ENCODE measurements at places on chromosomes 13 and 19.

DNA sequence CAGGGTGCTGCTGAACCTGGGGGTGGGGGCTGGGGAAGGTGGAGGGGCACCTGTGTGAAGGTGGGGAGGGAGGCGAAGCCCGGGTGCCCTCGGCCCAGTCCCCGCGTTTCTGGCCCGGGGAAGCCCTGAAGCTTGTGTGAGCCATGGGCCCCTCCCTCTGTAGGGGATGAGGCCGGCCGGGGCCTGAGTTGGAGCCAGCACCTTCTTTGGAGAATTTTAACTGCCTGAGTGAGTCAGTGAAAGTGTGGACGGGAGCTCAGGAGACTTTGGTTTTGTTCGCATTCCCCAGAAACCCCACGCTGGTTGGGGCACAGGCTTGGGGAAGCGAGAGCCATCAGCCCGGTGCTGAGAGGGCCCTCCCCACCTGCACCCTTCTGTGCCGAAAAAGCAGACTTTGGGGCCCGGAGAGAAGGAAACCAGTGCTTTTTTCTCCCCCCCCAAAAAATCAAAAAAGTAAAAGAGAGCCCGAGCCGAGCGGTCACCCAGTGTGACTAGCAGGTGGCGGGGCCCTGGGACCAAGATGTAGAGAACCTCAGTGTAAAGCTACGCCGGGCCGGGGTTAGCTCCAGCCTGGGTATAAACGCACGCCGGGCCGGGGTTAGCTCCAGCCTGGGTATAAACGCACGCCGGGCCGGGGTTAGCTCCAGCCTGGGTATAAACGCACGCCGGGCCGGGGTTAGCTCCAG lies 45.1 kb downstream of the TMEM255B start:
- DNase-seq: no peak

DNA sequence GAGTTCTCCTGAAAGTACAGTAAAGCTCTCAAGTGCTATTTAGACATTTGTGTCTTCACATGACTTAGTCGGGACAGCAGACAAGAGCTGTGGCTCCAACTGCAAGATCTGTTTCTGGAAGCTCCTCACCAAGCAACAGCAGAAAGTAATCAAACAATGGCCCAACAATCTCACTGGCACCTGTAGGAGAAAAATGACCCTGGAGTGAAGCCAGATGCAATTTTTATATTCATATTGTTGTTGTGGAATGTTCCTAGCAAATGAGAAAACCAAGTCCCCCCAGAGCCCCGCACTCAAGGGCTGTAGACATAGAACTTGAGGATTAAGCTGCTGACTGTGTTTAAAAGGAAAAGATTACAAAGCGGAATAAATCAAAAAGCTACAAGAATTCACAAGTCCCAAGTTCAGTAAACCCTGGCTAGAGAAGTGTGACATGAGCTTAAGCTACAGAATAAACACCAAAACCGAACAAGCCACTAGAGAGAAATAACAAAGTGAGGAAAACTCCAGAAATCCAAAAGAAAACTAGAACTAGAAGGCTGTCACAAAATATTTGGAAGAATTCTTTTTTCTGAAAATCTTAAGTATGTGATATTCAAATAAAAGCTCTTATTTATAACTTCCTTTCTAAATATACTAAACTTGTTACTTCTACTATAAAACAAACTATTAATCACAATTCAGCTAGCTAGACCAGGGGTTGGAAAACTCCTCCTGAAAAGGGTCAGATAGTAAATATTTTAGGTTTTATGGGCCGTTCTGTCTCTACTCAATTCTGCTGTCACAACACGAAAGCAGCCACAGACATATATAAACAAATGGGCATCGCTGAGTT lies 454.5 kb downstream of the SUCLA2 start:
- no peak for DNase-seq

DNA sequence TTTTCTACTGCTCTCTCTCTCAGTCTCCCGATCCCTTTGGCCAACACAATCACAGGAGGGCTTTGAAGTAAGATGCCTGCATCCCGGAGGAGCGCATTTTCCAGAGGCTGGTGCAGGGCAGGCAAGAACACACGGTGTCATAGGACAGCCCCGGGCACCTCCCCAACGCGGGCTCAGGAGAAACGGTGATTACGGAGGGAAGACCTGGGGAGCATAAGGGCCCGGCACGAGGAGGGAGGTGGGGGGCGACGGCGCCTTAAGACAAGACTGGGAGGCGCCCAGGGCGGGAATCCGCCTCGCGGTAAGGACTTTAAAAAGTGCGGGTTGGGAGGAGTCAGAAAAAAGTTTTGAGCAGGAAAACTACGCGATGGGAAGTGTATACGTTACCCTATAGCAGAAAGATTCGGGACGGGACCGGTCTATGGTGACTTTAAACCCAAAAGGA lies 18.7 kb upstream of the ZNF888 start:
- peak; percentile 8 for DNase-seq

- DNase-seq: no peak
These were observed 26.2 kb downstream of the INSR start for GRCh38 chr19:7267792-7268704.

- DNase-seq: no peak
These were observed 23.2 kb upstream of the GTF3A start for GRCh38 chr13:27401210-27401609.

DNA sequence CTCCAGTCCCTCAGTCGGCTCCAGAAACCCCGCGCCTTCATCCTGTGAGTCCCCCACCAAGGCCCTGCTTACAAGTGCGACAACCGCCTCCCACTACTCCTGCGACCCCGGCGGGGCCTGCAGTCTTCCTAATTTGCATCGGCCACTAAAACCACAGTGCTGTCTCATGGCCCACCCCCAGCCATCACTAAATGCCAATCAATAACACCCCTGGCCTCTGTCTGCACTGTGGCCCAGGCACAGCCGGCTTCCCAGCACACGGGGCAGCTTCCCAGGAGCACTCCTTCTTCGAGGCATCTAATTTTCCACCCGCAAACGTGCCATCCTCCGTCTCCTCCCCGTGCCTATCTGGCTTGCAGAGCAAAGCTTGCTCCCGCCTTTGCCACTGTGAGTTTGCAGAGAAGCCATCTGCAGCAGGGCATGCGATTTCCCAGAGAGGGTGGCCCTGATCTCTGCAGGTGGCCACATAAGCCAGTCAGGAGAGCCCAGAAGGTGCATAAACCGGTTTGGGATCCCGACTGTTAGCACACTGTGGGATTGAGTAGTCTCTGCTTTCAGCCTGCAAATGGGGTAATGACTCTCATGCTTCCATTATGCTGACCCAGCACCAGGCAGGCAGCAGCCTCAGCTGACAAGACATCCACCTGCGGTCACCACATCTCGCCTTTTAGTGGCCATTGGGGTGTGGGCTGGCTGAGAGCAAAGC lies 34.0 kb upstream of the USE1 start:
- no peak for DNase-seq

GRCh38 chr13:93903909-93904308 lies 575.6 kb downstream of the DCT start:
- no peak for DNase-seq

DNA sequence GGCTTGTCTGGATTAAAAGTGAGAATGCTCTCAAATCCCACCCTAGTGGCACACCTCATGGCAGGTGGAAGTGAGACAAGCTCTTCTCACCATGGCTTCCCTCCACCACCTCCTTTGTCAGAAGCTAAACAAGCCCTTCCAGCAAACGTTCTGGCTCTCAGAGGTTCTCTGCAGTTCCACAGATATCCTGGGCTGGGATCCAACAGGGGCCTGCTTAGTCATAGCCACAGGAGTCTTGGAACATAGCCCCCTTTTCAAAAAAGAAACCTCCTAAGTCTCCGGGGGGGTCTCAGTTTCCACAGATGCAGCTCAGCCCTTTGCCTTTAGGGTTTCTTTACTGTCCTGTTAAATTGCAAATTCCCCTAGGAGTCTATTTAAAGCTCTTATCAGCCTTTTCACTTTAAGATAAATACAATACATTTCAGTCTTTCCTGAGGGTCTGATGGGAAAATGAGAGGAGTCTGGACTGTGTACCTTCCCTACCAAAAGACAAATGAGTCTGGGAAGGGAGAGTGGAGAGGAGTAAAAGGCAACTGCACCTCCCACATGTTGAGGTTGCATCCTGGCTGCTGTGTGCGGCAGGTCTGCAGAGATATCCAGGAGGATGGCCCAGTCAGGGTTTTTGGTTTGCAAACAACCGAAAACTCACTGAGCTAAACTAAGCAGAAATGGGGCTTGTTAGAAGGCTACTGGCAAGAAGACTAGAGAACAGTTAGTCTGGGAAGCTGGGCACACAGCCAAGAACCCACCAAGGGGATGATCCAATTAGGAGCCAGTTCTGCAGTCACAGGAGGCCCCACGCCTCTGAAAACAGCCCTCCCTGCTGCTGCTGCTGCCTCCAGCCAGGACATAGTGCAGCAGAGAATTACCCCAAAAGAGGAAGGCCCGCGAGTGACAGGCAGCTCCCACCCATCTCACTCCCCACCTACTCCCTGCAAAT lies 41.4 kb upstream of the SERP2 start:
- DNase-seq: no peak

DNA sequence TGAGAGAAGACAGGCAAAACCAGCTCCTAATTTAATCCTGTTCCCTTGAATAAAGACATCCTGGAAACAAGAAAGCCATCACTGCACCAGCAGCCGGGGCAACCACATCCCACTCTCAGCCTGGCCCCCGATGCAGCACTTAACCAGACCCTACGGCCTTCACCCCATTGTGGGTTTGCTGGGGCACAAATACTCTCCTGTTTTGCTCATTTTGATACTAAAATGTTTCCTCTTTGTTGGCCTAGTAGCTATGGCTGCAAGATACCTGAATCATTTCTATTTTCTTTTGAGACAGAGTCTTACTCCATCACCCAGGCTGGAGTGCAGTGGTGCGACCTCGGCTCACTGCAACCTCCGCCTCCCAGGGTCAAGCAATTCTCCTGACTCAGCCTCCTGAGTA lies 28.4 kb downstream of the ANKRD27 start:
- no peak for DNase-seq

DNA sequence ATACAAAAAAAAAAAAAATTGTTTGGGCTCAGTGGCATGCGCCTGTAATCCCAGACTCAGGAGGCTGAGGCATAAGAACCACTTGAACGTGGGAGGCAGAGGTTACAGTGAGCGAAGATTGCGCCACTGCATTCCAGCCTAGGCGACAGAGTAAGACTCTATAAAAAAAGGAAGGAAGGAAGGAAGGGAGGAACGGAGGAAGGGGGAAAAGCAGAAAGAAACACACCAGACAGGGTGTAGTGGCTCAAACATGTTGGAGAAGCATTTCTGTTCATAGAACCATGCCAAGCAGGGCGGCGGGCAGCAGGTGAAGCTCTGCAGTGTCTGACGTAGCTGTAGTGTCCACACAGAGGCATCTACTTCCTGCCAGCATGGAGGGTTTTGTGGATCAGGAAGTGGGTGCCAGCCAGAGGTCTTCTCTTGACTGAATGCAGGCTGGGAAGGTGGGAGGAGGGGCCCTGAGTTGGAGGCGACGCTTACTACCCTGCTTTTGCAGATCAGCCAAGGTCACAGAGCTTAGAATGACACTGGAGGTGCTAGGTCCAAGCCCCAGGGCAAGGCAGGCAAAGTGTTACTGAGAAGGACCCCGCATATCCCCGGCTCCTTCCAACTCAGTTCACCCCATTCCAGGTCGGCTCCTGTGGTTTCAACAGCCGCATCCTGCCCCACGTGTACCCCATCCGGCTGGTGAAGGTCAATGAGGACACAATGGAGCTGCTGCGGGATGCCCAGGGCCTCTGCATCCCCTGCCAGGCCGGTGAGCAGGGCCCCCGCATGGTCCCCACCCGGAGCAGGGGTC lies 11.6 kb upstream of the PGLS start:
- no peak for DNase-seq

DNA sequence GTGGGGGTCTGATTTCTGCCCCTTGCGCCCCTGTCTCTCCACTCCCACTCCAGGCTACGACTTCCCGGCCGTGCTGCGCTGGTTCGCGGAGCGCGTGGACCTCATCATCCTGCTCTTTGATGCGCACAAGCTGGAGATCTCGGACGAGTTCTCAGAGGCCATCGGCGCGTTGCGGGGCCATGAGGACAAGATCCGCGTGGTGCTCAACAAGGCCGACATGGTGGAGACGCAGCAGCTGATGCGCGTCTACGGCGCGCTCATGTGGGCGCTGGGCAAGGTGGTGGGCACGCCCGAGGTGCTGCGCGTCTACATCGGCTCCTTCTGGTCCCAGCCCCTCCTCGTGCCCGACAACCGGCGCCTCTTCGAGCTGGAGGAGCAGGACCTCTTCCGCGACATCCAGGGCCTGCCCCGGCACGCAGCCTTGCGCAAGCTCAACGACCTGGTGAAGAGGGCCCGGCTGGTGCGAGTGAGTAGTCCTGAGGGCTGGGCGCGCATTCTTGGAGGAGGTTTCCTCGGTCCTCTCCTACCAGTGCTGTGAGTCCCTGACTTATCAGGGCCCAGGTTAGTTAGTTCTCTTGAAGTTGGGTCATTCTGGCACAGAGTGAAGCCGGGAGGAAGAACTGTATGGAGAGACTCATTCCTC lies 12.7 kb downstream of the EHD2 start:
- no peak for DNase-seq

GRCh38 chr19:57558525-57558924 lies 1.1 kb downstream of the ZNF550 start:
- no peak for DNase-seq

- no peak for DNase-seq
These were observed 67.0 kb upstream of the STARD13 start for GRCh38 chr13:33352526-33352925.

DNA sequence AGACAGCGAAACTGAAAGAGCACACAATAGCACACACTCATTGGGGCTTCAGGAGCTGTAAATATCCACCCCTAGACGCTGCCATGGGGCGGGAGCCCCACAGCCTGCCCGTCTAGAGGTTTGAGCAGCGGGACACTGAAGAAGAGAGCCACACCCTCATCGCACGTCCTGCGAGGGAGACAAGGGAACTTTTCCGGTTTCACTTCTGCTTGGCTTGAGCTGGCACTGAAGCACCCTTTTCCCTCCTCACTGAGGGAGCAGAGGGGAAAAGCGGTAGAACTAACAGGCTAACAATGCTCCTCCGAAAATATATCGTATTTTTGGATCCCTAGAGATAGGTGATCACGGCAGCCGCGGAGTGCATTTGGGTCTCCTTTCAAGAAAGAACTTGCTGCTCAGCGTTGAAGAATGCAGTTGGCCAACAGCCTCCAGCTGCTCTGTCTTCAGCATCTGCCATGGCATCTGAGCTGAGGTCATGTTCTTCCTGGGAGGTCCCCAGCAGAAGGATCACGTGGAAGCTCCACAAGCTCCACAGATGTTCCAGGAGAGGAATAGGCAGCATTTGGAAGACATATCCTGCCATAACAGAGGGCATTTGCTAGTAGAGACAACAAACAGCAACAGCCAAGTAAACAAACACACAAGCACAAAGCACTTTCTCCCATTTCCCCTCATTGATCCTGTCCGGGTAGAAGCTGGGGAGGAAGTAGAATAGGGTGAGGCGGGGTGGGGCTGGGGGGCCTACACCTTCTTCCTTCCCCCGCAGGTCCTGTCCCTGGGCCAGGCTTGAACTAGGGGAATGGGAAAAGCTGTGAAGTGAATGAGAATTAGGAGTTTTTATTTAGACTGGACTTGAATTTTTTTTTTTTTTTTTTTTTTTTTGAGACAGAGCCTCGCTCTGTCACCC lies 44.8 kb upstream of the ALOX5AP start:
- DNase-seq: no peak
